ENCODE measurements at places on chromosomes 7 and 10.

DNA sequence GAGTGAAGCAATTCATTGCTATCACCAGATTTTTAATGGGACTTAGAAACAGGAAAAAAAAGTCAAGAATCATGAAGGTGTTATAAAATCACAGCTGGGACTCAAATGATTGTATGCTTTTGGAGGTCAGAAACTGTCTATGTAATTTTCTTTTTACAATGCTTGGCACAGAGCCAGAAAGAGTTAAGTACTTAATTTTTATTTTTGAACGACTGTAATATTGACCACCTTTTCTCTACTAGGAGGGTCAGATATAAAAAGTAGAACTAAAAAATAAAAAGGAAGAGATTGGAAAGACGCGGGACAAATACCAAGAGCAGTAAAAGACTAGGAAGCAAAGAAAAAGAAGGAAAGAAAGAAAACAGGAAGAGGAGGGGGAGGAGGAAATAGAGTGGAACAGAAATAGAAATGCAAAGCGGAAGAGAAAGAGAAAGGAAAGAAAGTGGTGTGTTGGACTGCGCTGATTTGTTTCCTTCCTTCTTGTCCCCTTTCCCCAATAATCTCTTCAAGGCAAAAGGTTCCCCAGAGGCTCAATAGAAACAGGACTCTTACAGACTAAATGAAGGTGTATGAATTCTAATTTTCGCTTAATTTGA lies 23.2 kb upstream of the C1GALT1 start:
- DNase-seq, result no peak

- no peak for DNase-seq
These were observed 268.4 kb upstream of the NPVF start for GRCh38 chr7:25496476-25497368.

- no peak for DNase-seq
These were observed 54.1 kb downstream of the JAZF1 start for GRCh38 chr7:28126410-28127041.

GRCh38 chr10:110783509-110784107 lies 88.1 kb upstream of the PDCD4 start:
- peak; percentile 74 for DNase-seq

DNA sequence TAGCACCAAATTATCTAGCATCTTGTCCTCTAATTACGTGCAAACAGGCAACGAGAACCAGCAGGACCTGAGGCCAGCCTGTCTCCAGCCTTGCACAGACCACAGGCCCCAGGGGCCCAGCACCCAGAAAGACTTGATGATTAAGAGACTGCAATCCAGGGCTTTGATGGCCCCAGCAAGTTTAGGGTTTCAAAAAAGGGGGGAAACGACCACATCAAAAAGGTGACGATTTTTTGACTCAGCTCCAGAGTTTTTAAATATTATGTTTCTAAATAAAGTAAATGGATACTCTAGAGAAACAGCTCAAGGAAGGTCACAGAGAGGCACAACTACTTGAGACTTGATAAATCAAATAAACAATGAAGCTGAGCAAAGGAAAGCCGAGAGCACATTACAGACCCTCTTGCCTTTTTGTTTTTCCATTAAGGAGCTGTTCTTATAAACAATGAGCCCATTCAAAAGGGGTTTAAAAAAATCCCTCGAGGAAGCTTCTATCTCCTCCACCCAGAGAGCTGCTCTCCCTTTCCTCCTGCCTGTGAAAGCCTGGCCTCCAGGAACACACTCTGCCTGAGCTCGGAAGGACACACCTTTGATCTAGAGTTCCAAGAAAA lies 44.1 kb downstream of the GLI3 start:
- DNase-seq, result no peak

GRCh38 chr7:31203551-31203950 lies 137.0 kb downstream of the NEUROD6 start:
- DNase-seq, result no peak

DNA sequence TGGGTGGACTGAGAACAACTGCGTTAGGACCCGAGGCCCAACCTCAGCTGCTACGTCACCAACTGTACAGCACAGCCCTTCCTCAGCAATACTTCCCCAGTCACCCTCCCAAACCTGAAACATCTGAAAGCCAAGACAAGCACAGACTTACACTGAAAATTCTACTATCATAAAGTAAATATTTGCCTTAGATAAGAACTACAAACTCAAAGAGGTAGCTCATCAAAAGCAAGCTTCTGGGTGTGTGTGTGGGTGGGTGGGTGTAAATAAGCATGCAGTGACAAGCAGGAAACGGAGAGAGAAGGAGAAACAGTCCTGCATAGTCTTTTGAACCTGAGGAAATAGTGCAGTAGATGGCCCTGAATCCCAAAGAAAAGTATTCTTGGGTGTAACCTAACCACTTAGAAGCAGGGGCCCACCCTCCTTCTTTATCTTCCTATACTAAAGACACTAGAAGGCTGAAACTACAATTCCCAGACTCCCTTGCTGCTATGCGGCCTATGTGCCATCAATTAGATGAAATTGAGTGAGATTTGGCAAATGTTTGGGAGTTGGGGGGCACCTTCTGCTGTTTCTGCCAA lies 18.7 kb downstream of the SLC25A13 start:
- no peak for DNase-seq

GRCh38 chr7:36690041-36690440 lies 34.3 kb downstream of the AOAH start:
- DNase-seq, result no peak

GRCh38 chr10:117674646-117675045 lies 132.1 kb downstream of the EMX2 start:
- DNase-seq, result no peak

- no peak for DNase-seq
These were observed 24.0 kb downstream of the KCNMA1 start for GRCh38 chr10:77613476-77614130.

GRCh38 chr7:44348300-44348699 lies 22.9 kb upstream of the CAMK2B start:
- no peak for DNase-seq

GRCh38 chr10:115084277-115084850 lies 8.8 kb upstream of the ATRNL1 start:
- no peak for DNase-seq

- no peak for DNase-seq
These were observed 24.5 kb upstream of the GTF2IRD1 start for GRCh38 chr7:74429153-74429747.

Data from activated CD4-positive, alpha-beta T cell treated with anti-CD3 and anti-CD28 coated beads, Interleukin-2, amount 50 U/mL, for 1 hour (primary cell).